SJCRH30 (cell line): ENCODE measurements at places on chromosomes 2 and 18. TPM values are rescaled to one million over a fixed set of nuclear protein-coding genes. Genes with fewer than 3 reads are reported as not detected.

Gene MYO5B
- total RNA-seq = 39.1 and 39.7 TPM in 2 replicates

Gene ZNF804A
- total RNA-seq = 16.8 and 19.2 TPM in 2 replicates

Gene C18orf54
- 9.1 and 9.8 TPM in 2 replicates for total RNA-seq

- H3K27ac ChIP-seq = no peak overlapping the region
- H3K4me1 ChIP-seq = peaks cover 60% of the 10 kb centered on the region
- H3K4me3 ChIP-seq = no peak overlapping the region
- H3K27me3 ChIP-seq = no peaks in the 10 kb centered on the region
Measured at GRCh38 chr2:240455272-240455646, 19.8 kb downstream of the GPC1 start.

GRCh38 chr2:109188496-109188890, 59.5 kb downstream of the SH3RF3 start:
- no peaks in the 10 kb centered on the region for H3K4me1 ChIP-seq
- no peak overlapping the region for H3K27ac ChIP-seq
- no peaks in the 10 kb centered on the region for H3K27me3 ChIP-seq
- no peak for DNase-seq

GRCh38 chr2:21895200-21895599, 771.4 kb downstream of the TDRD15 start:
- no peak for DNase-seq
- H3K36me3 ChIP-seq = no peaks in the 10 kb centered on the region
- H3K27ac ChIP-seq = no peak overlapping the region
- 0 out of 2 replicates have a peak, but pooled peaks cover 3% of the 10 kb centered on the region for H3K27me3 ChIP-seq
- no peak overlapping the region for H3K4me3 ChIP-seq

- no peaks in the 10 kb centered on the region for H3K27me3 ChIP-seq
- H3K27ac ChIP-seq = no peak overlapping the region
- H3K4me1 ChIP-seq = peaks cover 10% of the 10 kb centered on the region
- H3K4me3 ChIP-seq = no peak overlapping the region
Measured at GRCh38 chr18:65994302-65994701, 243.5 kb downstream of the CDH7 start.
